ENCODE measurements at places on chromosomes 7 and 10.

DNA sequence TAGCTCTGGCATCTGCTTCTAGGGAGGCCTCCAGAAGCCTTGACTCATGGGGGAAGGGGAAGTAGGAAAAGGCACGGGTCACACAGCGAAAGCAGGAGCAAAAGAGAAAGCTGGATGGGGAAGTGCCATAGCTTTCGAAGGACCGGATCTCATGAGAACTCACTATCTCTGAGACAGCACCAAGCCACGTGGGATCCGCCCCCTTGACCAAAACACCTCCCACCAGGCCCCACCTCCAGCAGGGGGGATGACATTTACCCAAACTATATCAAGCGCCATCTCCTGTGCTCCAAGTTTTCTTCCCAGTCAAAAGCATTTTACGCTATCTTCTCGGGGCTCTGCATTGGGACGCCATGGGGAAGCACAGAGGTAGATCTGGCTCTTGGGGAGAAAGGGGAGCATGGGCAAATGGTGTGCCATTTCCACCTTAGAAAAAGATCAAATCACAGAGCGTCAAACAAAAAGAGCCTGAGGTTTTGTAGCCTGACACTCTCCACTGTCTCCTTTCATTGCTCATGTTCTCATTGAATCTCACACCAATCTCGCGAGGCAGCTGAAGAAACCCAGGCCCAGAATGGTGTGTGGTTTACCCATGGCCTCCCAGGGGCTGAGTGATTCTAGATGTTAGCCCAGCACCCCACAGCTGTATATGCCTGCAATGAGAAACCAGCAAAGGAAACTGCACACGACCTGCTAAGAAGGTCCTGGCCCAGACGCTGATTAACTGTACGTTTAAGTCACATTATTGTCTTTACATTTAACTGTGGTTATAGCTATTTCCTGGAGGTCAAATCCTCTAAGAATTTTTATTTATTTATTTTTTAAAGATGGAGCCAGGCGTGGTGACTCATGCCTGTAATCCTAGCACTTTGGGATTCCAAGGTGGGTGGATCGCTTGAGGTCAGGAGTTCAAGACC is 8.1 kb upstream of the OLAH start:
- no peak for DNase-seq

DNA sequence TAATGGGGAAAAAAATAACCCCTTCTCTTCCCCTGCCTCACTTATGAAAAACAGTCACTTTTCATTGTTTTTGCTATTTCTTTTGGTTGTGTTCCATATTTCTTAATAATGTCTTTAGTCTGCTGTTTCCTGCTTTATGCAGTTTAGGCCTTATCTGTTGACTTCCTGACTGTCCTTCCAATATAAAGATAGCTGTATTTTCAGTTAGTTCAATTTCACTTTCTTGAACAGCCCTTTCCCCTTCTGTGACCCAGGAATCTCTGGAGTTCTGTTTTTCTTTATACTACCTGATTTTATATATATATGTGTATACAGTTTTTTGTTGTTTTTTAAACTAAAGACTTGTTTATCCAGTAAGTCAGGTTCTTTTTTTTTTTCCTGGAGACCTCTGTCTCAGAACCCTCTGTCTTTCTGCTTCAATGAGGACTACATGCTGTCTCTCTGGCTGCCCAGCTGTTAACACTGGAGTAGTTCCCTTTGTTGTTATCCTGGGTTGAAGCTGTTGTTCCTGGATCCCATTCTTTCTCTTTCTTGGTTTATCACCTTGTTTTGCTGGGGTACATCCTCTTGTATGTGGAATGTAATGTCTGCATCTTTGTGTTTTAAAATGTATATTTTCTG is 87.2 kb downstream of the GSDME start:
- DNase-seq = no peak

GRCh38 chr10:84225427-84226173 is at the start of gene LRIT2:
Gene LRIT2 (minus strand): TSS chr10:84225544. CDS start chr10:84225520, 24 bp downstream.
- no peak for DNase-seq

- DNase-seq = no peak
Measured at GRCh38 chr7:85052056-85052737, 134.7 kb downstream of the SEMA3D start.

DNA sequence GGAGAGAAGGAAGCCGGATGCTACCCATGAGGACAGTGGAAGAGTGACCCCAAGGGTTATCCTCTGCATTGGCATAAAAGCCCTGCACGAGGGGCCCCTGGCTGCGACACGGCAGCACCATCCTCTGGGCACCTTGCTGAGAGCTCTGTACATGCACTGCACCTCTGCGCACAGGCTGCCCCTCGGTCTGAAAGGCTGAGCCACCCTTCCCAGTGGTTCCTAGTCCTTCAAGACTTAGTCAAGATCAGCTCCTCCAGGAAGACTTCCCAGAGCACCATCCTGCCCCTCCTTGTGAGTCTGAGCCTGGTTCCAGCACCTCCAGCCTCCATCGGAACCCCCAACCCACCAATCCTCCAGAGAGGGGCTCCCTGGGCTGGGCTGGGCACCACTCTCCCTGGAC is 37.9 kb upstream of the CNPY1 start:
- DNase-seq = no peak

DNA sequence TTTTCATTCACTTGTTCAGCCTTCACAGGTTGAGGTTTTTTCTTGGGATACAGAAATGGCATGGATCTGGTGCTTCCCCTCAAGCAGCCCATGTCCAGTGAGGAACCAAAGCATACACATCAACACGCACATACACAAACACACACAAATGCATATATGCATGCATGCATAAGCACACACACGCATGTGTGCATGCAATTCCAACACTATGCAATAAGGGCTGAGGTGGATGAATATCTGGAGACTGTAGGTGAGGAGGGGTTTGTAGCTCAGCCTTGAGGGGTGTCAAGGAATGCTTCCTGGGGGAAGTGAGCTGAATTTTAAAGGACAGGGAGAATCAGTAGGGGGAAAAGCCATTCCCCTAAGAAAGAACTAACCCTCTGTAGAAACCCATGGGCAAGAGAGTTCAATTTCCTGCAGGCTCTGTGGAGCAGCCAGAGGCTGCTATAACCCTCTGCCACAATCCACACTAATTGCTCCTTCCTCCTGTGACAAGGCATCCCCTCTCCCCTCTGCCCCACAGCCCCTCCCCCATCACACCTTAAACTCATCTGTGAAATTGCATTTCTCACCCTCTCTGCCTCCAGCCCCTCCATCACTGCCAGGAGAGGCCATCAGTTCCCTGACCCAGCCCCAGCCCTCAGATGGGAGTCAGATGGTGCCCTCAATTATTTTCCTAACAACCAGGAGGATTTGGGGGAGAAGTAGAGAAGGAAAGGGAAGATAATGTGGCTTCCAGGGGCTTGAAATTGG is 316.4 kb downstream of the RPS24 start:
- DNase-seq = no peak

- DNase-seq = no peak
Measured at GRCh38 chr10:91540733-91541132, 92.1 kb downstream of the PPP1R3C start.

DNA sequence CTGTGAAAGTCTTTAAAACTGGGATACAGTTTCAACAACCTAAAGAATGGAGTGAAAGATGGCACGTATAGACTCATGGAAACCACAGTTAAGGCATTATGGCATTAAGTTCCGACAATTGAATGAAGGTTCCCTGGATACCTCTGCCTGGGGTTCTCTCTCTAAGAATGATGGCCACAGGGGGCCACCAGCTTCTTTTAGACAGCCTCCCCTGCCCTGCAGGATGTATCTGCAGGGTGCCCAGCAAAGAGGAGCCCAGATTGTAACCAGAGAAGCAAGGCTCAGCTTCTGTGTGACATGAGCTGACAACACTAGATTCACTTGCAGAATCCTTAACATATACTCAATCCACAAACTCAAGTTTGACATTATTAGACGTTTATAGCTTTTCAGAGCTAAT is 645.4 kb downstream of the PARD3 start:
- no peak for DNase-seq

- DNase-seq = peak; percentile 16
Measured at GRCh38 chr7:88546808-88547207, 212.7 kb upstream of the ZNF804B start.

GRCh38 chr10:120457431-120458172 is 575 bp downstream of the PLPP4 start:
- no peak for DNase-seq

GRCh38 chr10:33187427-33187999 is 147.0 kb downstream of the NRP1 start:
- DNase-seq = no peak

- DNase-seq = peak; percentile 29
Measured at GRCh38 chr7:131218727-131219128, 108.9 kb upstream of the MKLN1 start.

GRCh38 chr7:91287371-91288084 is 23.3 kb downstream of the FZD1 start:
- no peak for DNase-seq

DNA sequence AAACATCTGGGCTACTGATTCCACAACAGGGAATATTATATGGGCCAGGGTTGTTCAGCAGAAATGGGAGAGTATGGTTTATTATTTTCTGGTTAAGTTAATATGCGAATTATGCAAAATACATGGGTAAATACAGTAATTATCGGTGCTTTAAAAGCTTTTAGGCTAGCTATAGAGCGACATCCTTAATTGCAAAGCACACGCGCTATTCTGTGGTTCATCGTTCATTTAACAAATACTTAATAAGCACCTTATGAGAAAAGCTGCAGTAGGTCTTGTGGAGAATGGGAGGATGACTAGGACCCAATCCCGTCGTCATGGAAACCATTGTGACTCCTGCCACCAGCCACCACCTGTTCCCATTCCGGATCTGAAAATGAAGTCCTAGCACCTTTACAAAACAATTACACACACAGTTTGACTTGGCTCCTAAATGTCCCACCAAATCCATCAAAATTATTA is 623 bp upstream of the CEP41 start:
- no peak for DNase-seq

GRCh38 chr7:110317541-110318265 is 773.2 kb upstream of the LRRN3 start:
- no peak for DNase-seq

GRCh38 chr7:155487509-155488482 is 29.9 kb downstream of the EN2 start:
- no peak for DNase-seq

DNA sequence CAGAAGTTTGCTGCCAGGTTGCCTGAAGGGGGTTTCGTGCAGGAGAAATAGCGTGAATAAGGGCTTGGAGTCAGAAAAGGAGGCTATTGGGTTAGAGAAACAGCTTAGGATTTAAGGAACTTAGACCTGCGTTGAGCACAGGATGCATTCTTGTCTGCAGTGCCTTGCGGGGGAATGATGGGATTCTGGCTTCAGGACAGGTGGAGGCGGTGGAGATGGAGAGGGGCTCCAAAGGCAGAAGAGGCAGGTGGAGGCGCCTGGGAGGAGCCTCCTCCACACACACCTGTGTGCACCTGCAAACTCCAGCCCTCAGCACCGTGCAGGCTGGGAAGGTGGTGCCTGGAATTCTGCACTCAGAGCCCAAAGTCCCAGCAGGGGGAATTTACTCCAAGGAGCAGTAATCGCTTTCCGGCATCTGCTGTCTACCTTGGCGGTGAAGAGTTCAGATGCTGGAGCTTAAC is 1.8 kb downstream of the CLIP2 start:
- no peak for DNase-seq

GRCh38 chr10:90112681-90113080 is 411.3 kb downstream of the KIF20B start:
- DNase-seq = no peak

GRCh38 chr10:10845185-10845584 is 172.5 kb upstream of the CELF2 start:
- DNase-seq = no peak

DNA sequence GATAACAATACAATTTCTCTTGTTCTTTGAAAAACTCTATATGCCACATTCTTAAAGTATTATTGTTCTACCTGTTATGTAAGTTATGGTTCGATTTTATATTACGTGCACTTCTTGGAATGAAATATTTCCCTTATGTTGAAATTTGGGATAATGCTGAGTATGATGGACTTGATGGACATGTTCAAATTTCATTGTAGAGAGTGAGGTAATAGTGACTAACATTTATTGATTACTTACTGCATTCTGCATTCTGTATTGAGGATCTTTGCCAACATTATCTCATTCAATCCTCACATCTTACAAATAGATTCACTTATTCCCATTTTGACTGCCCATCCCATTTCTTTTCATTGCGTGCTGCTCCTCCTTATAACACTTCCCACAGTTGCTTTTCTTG is 119.7 kb upstream of the GLCCI1 start:
- no peak for DNase-seq

GRCh38 chr7:76049295-76049694 is 1.4 kb downstream of the MDH2 start:
- no peak for DNase-seq

GRCh38 chr7:128699196-128699712 is 27.2 kb downstream of the GARIN1A start:
- no peak for DNase-seq

GRCh38 chr10:34911661-34912205 is 96.6 kb upstream of the PARD3 start:
- no peak for DNase-seq

DNA sequence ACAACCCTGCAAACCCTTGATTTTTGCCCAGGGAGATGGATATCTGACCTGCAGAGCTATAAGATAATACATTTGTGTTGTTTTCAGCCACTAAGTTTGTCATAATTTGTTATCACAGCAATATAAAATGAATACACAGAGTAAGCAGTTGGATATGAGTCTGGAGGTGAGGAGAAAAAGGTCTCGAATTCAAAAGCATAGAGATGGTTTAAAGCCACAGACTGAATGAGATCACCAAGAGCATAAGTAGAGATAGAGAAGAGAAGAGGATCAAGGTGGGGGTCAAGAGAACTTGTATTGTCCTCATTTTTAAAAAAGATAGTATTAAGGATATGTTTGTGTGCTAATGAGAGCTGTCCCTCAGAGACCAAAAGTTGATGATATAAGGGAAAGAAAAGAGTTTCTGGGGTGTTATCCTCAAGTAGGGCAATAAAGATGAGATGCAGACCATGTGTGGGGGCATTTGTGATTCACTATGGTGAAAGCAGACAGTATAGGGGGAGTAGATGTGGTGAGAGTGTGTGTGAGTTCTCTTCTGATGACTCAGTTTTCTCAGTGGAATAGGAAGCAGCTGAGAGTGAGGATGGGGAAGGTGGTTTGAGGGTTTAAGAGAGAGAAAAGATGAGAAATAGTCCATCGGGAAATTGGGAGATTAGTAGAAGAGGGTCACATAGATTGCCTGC is 25.8 kb upstream of the PCGF5 start:
- DNase-seq = no peak

DNA sequence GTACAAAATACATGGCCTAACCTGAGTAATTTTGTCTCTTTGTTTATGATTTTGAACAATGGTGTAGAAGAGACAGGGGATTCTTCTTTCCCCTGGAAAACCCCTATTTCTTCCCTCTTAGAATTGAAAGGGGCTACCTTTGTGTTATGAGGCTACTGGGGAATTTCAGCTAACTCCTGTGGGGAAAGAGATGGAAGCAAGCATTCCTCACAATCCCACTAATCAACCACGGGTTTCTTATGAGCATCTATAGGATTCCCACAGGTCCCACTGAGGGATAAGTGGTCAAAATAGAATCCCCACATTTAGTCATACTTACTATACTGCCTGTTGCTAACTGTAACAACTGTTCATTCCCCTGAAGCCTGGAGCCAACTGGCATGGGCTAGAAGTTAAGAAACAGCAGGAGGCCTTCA is 32.2 kb upstream of the ITGB8 start:
- DNase-seq = no peak
